ENCODE measurements at places on chromosomes 7 and 10.

- DNase-seq = no peak
Observed at GRCh38 chr7:80316811-80317210, 182.2 kb downstream of the GNAI1 start.

DNA sequence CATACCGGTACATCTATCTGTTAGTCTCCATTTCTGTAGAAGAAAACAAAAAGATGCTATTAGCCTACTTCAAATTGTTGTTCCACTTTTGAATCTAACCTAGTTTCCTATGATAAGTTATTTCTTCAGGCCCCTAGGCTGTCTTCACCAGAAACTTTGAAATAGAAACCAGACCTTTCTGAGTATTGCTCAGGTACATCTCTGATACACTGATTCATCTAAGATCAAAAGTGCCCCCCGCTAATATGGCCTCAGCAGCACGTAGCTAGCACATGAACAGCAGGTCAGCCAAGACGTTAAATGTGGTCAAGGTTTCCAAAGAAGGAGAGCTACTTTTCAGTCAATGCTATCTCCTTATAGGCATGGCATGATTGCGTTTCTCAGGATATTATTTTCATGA, 23.6 kb downstream of the CTAGE6 start:
- DNase-seq = no peak

GRCh38 chr10:92829042-92829785, 19.1 kb upstream of the EXOC6 start:
- no peak for DNase-seq

DNA sequence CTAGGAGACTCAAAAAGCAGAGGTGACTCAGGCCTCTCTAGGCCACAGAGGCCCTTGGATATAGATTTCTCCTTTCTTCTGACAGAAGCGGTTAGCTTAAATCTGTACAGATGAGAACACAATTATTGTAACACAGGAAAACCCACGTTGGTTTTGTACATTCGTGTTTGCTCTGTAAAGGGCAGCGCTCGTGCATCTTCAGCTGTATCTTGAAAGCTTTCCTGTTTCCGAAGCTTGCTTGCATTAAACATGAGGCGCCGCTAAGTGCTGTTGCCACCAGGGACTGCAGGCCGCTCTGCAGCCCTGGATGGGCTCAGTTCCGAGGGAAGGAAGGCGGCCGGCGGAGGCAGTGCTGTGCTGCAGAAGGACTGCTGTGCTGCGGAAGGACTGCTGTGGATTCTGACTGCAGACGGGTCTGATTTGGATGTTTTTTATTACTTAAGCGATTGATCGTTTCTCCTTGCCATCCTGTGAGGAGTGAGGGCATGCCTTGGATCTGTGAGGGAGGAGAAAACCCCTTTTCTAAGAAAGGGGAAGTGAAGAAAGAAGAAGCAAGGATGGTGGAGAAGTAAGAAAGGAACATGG, 53.3 kb downstream of the FHIP2A start:
- DNase-seq = peak; percentile 1

GRCh38 chr7:138478499-138478908, 18.4 kb downstream of the TRIM24 start:
- DNase-seq = no peak

GRCh38 chr10:62651341-62651740, 153.2 kb upstream of the ADO start:
- DNase-seq = no peak

- DNase-seq = no peak
Observed at GRCh38 chr7:26117142-26117807, 34.7 kb upstream of the NFE2L3 start.

- no peak for DNase-seq
Observed at GRCh38 chr7:133911724-133912123, 215.4 kb upstream of the LRGUK start.

DNA sequence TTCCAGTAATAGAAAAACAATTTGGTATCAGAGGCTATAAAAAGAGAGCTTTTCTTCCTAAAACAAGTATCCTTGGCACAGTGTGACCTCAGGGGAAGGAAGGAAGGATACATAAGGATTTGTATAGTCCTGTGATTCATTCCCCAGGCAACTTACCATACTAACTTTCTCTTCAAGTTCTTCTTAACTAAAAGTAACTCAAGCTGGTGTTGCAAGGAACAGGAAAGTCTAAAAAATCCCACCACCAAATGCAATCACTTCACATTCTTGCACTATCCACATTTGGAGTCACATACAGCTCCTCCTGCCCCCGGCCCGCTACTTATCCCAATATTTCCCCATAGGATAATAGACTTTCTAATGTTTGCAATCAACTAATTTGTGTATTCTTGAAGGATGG, 84.8 kb downstream of the PRKAG2 start:
- no peak for DNase-seq

GRCh38 chr10:72007246-72007892, 43.2 kb downstream of the CHST3 start:
- no peak for DNase-seq

GRCh38 chr10:131546086-131546810, 234.7 kb upstream of the TCERG1L start:
- no peak for DNase-seq

- DNase-seq = no peak
Observed at GRCh38 chr10:25481467-25481866, 306.7 kb downstream of the GPR158 start.

DNA sequence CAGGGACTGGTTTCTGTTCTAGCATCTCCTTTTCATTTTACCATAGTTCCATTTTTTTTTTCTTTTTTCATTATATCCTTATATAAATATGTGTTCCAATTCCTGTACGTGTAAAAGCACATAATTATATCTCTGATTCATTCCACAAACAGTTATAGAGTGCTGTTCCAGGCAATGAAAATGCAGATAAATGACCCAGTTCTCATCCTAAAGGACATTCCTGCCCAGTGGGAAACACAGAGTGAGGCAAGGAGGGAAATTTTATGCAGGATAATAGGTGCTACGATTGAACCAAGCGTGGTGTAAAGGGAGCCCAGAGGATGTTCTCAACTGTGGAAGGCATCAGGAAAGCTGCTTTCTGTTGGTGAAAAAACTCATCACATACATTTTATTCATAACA, 408.1 kb downstream of the GATA3 start:
- DNase-seq = no peak

- no peak for DNase-seq
Observed at GRCh38 chr7:51067258-51067657, 249.4 kb downstream of the COBL start.

DNA sequence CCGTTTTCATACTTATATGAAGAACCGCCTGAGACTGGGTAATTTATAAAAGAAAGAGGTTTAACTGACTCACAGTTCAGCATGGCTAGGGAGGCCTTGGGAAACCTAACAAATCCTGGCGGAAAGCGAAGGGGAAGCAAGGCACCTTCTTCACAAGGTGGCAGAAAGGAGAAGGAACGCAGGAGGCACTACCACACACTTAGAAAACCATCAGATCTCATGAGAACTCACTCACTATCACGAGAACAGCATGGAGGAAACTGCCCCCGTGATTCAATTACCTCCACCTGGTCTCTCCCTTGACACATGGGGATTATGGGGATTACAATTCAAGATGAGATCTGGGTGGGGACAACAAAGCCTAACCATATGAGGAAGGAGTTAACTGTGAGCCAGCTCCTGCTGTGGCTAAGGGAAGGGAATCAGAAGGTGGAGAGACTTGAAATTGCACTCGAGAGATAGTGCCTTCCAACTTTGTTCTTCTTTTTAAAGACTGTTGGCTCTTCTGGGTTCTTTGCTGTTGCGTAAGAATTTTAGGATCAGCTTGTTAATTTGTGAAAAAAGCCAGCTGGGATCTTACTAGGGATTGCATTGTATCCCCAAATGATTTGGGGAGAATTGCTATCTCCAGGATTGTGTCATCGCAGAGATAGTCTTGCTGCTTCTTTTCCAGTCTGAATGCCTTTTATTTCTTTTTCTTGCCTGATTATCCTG, 21.0 kb downstream of the OPTN start:
- no peak for DNase-seq
